ENCODE measurements at places on chromosomes 16 and 17.

- no peak for DNase-seq
Observed at GRCh38 chr17:1939981-1940809, 84.9 kb downstream of the RTN4RL1 start.

DNA sequence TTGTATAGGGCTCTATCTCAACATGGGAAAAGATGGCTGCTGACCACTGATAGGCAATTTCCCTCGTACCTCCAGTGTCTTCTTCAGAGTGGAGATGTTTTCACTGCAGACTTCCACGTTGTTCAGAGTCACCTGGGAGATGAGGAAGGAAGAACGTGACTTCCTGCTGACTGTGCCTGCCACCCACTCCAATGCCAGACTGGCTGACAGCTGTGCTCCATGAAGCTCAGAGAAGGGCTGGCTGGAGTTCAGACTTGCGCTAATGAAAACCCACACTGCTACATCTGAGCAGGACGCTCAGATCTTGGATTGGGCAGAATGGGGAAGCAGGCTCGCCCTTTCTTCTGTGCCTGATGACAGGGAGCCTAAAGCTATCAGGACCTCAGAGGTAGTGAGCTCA is 33.1 kb downstream of the COG4 start:
- no peak for DNase-seq

- no peak for DNase-seq
Observed at GRCh38 chr16:86740298-86740697, 161.9 kb downstream of the FOXL1 start.

DNA sequence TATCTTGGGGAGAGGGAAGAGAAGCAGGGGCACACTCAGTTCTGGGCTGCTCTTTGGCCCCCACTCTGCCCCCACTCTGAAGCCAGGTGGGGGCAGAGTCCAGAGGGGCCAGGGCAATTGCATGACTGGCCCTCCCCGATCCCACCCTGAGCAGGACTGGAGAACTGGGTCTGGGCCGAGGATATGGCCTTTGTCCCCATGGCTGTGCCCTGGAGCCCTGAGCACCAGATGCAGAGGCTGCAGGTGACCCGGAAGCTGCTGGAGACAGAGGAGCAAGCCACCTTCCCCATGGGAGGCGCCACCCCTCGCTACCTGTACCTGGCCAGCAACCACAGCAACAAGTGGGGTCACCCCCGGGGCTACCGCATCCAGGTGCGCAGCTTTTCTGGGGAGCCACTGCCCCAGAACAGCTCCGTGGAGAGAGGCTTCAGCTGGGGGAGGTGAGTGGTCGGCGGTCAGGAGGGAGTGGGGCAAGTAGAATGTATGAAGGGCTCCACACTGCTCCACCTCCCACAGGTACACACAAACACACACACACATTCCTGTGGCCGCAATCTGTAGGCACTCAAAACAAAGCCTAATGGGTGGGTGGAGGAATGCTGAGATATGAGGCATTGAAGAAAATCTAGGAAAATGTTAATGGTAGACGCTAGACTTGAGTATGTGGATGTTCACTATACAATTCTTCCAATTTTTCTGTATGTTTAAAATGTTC is 21.4 kb downstream of the AOC3 start:
- DNase-seq, result no peak
